ENCODE measurements at places on chromosomes 16 and 17. TPM values are rescaled to one million over a fixed set of nuclear protein-coding genes. Genes with fewer than 3 reads are reported as not detected.

The CYGB gene
- 1.9 TPM for total RNA-seq

The CTRB2 gene
- total RNA-seq, result not detected

The PRSS36 gene
- 0.51 TPM for total RNA-seq

The C17orf50 gene
- 0.42 TPM for total RNA-seq

The ELMO3 gene
- 0.81 TPM for total RNA-seq

The DPEP1 gene
- total RNA-seq, result 1.5 TPM
